ENCODE measurements at places on chromosomes 4 and X.

DNA sequence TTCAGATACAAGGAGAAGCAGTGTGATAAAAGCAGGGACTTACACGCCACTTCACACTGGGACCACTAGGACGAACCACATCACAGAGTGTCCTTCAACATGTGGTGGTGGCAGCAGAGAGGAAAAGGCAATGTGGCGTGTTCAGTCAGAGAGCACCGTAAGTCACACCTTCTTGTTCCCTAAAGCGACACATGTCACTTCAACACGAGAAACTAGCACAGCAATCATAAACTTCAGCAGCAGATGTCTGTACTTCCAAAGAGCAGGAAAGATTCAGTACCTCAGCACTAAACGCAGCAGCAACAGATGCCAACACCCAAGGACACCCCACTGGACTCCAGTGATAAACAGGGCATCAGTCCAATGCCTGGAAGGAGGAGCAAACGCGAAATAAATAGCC, 96.7 kb downstream of the AREG start:
- no peak for DNase-seq

DNA sequence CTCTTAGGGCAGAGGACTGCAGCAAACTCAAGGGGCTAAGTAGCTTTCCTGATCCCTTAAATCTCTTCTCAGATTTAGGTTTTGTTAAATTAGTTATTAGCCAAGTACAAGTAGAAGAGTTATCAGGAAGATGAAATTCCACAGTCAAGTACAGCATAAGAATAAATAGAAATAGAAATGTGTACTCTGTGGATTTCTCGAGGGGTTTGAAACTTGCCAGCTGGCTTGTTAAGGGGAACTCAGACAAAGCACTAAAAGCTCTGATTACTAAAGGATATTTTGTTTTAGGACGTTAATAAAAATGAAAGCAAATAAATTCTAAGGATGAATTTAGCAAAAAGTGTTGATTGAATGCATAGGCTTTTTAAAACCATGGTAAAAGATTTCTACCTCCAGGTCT, 654.6 kb downstream of the RAPGEF2 start:
- DNase-seq, result no peak

GRCh38 chr4:11587797-11588196, 159.1 kb upstream of the HS3ST1 start:
- no peak for DNase-seq

DNA sequence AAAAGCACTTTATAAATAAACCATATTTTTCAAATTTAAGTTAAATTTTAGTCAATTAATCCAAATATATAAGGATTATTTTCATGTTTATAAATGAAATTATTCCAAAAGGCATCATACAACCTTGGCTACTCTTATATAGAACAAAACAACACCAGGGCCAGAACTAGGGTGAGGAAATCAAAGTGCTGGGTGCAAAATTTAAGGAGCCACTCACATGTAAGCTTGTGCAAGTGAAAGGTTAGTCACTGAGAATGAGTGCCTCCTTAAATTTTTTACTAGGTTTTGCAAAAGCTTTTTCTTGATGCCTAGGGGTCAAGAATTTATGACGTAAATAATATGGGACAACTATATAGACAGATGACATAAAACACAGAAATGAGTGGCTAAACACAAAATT, 83.4 kb upstream of the COX18 start:
- DNase-seq, result no peak

GRCh38 chr4:151117371-151117962, 18.0 kb downstream of the RPS3A start:
- peak; percentile 85 for DNase-seq

- no peak for DNase-seq
Observed at GRCh38 chr4:157896726-157897125, 276.1 kb downstream of the GASK1B start.

- DNase-seq, result no peak
Observed at GRCh38 chr4:16593386-16593785, 305.1 kb downstream of the LDB2 start.

DNA sequence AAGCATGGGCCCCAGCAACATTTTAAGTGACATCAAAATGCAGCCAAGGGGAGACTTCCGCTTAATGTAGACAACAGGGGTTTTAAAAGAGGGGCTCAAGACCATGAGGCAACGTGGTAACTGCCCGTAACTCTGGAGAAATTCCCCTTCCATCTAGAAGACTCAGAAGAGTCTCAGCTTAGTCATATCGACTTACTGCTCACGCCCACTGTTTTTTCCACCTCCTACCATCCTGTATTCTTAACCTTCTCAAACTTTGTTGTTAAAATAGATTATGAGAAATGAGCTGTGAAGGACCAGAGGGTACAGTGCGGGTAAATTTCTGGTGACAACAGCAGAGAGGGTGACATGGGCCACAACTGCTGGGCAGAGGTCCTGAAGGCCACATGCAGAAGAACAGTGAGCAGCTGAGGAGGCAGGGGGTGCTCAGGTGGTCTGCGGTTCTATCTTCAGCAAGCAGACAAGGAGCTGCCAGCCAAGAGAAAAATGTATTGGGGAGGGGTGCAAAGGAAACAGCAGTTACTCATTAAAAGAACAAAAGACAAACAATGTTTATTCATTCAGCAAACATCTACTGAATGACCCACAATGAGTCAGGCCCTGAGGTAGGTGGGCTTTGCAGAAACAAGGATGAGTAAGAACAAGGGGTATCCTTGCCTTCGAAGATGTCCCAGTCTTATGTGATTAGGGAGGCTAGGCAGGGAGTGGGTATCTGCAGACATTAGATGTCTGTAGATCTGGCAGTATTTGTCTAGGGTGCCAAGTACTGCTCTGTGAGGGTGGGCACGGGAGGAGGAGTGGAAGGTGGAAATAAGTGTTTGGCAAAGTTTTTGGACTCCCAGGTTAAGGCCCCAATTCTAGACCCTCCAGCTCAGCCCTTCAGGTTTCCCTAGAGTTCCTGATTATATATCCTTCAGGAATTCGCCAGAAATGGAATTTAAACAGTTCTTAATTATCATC, 175.3 kb downstream of the TSPAN5 start:
- no peak for DNase-seq

- DNase-seq, result no peak
Observed at GRCh38 chrX:9738151-9738550, 27.5 kb downstream of the GPR143 start.

DNA sequence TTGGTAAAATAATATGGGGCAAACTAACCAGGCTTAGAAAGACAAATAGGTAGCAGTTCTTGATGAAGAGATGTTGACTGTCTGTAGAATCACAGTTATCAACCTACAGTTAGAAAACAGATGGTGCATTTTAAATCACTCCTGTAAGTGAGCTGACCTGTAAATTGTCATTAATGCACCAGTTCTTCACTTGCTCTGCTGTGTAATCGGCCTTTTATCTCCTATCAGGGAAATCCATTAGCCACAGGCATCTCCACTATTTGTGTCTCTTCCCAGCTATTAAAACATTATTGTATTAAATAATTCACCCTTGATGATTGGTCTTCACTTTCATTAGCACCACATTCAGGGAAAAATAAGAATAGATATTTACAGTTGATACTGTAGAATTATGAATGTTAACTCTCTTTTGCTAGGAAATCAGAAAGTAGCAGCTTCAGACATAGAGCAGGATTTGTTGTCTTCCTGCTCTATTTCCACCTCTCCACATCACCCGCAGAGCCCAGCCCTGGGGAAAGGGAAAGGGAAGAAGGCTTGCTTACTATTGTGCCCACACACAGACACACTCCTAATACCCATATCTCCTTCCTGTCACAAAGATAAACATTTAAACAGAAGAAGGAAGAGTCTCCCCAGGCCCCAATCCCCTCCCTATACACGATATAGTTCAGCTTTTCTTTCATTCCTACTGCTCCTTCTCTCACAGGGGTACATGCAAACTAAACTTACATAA, 97.1 kb downstream of the REELD1 start:
- DNase-seq, result peak; percentile 14

DNA sequence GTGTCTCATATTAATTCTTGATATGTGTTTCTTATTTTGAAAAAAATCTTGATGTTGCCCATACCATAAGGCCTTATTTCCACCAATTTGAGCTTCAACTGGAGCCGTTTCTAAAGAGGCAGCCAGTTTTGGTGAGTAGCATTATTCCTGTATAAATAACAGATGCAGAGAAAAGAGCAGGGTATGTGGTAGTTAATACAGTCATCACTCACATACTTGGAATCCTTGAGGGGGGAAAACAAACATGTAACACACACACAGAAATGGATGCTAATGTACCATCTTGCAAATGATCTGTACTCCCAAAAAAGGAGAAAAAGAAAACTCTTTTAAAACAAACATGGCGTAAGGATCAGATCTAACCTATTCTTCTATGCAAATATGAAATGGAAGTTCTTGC, 389.7 kb downstream of the GPM6A start:
- DNase-seq, result no peak

- DNase-seq, result no peak
Observed at GRCh38 chrX:50643525-50644137, 170.4 kb downstream of the SHROOM4 start.

- no peak for DNase-seq
Observed at GRCh38 chr4:159146488-159146887, 43.6 kb downstream of the RAPGEF2 start.

- DNase-seq, result no peak
Observed at GRCh38 chr4:158826882-158827281, 58.1 kb downstream of the FNIP2 start.

DNA sequence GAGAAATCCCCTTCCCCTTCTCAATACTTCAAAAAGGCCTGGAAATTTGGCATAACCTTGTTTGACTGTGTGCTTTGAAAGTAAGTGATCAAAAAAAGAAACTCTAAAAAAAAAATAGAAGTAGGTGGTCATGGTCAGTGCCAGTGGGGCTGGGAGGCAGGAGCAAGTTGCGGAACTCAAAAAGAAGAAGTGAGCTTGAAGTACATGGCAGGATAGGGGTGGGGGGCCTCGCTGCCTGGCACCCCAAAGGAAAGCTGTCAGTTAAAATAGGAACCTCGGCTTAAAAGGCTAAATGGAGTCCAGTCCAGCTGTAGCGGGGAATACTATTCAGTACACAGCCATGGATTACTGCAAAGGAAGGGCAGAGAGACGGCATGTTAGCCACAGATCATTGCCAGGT, 12.2 kb upstream of the NKRF start:
- peak; percentile 78 for DNase-seq

DNA sequence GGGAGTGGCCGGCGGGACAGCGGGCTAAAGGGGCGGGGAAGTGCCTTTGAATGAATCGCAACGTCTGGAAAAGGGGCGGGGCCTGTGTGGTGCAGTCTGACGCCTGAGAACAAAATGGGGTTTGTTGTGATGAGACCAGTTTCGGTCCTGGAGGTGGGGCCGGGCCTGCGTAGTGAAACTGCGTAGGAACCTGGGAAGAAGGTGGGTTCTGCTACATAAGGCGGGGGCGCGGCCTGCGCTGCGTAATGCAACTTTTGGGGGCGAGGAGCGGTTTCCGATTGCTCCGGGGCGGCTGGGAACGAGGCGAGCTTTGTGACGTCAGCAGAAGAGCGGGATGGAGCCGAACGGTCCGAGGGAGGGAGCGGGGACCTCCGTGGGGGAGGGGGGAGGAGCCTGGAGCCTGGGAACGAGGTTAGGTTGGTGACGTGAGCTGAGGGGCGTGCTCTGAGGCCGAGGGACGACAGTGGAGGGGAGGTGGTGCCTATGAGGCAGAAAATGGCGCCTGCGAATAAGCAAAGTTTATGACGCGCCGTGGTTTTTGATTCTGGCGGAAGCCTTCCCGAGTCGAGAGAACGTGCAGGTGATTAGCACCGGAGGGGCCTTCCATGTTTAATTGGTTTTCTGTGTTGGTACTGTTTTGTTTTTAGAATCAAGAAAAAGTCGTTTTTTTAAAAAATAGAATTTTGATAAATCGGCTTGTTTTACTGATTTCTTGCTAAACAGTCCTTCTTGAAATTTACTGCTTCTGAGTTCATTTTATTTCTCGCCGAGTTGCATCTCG, 714 bp downstream of the USP11 start:
- peak; percentile 97 for DNase-seq

Data from KBM-7 (cell line).